ENCODE measurements at places on chromosomes 5 and 9. TPM values are rescaled to one million over a fixed set of nuclear protein-coding genes. Genes with fewer than 3 reads are reported as not detected.

CBY3 gene
- not detected for total RNA-seq

NPR3 gene
- total RNA-seq, result 18.0 TPM

CATSPER3 gene
- total RNA-seq, result not detected

QSOX2 gene
- 5.6 TPM for total RNA-seq

NR2F1 gene
- total RNA-seq, result 26.8 TPM

SPINK7 gene
- not detected for total RNA-seq

FBP1 gene
- not detected for total RNA-seq

EIF4E1B gene
- total RNA-seq, result not detected

DNA sequence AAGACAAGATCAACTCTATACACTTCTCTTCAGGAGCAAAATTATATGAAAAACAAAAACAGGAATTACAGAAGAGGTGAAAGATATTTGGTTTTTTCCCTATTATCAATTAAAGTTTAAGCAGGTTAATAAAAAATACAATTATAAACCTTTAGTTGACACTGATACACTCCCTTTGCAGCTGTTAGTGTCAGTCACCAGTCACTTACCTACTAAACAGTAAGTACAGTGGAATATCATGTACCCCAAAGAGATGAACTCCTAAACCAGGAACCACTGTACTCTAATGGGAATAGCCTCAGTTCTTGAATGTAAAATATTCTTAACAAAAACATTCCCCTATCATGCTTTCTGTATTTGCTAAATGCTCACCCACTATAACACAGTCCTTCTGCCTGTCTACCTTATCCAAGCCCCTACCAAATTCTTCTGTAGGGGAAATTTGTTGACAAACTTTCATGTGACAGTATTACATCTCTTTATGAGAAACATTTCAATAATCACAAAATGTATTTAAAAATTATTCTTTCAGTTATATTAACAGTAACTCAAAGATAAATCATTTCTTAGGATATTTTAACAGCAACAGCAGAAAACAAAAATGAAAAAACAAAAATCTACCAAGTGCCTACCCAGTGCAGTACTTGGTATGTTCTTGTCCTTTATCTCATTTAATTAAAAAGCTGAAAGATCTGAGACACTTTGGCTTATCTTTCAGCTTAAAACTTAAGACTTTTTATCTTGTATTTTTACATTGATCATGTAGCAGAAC lies 212.8 kb downstream of the MLLT3 start:
- H3K4me3 ChIP-seq, result no peak overlapping the region
- no peak for DNase-seq
- H3K4me1 ChIP-seq, result no peaks in the 10 kb centered on the region
- no peaks in the 10 kb centered on the region for H3K27me3 ChIP-seq
- H3K27ac ChIP-seq, result no peak overlapping the region
- H3K36me3 ChIP-seq, result no peaks in the 10 kb centered on the region

DNA sequence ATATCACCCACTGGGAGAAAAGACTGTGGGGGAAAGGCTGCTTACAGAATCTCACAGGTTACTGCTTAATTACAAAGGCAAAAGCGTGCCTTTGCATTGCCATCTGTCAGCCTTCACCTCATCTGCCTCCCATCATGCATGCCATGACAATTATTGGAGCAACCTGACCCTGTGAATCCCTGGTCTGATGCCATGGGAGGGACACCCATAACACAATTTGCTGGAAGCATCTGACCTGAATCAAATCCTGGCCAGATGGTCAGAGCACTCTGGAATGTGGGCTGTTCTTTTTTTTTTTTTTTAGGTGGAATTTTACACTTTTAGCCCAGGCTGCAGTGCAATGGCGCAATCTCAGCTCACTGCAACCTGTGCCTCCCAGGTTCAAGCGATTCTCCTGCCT lies 11.6 kb upstream of the RETREG1 start:
- no peaks in the 10 kb centered on the region for H3K36me3 ChIP-seq
- H3K4me1 ChIP-seq, result no peaks in the 10 kb centered on the region
- DNase-seq, result no peak
- H3K27ac ChIP-seq, result no peak overlapping the region
- no peak overlapping the region for H3K4me3 ChIP-seq

GRCh38 chr5:139560752-139561654 lies at the start of gene UBE2D2:
Gene UBE2D2 (plus strand): TSS chr5:139561339. CDS start chr5:139561792, 453 bp downstream.
- H3K4me3 ChIP-seq, result peak within 1 kb of the TSS; percentile 81
- H3K27ac ChIP-seq, result peak within 1 kb of the TSS; percentile 97
- DNase-seq, result peak; percentile 96
- H3K27me3 ChIP-seq, result no peaks in the 10 kb centered on the region
- no peaks in the 10 kb centered on the region for H3K36me3 ChIP-seq
- peaks cover 5% of the 10 kb centered on the region for H3K4me1 ChIP-seq

GRCh38 chr5:93582677-93583438 lies at the start of gene NR2F1:
Gene NR2F1 (plus strand): TSS chr5:93583222. CDS start chr5:93585024, 1,802 bp downstream.
- peak within 1 kb of the TSS; percentile 73 for H3K4me3 ChIP-seq
- no peaks in the 10 kb centered on the region for H3K36me3 ChIP-seq
- H3K27me3 ChIP-seq, result no peaks in the 10 kb centered on the region
- H3K27ac ChIP-seq, result peak within 1 kb of the TSS; percentile 90
- H3K4me1 ChIP-seq, result no peaks in the 10 kb centered on the region

- no peaks in the 10 kb centered on the region for H3K36me3 ChIP-seq
- peak overlapping the region; percentile 73 for H3K27ac ChIP-seq
- DNase-seq, result peak; percentile 96
- H3K27me3 ChIP-seq, result no peaks in the 10 kb centered on the region
- no peak overlapping the region for H3K4me3 ChIP-seq
- H3K4me1 ChIP-seq, result no peaks in the 10 kb centered on the region
Observed at GRCh38 chr5:41193456-41194205, 19.7 kb downstream of the C6 start.

DNA sequence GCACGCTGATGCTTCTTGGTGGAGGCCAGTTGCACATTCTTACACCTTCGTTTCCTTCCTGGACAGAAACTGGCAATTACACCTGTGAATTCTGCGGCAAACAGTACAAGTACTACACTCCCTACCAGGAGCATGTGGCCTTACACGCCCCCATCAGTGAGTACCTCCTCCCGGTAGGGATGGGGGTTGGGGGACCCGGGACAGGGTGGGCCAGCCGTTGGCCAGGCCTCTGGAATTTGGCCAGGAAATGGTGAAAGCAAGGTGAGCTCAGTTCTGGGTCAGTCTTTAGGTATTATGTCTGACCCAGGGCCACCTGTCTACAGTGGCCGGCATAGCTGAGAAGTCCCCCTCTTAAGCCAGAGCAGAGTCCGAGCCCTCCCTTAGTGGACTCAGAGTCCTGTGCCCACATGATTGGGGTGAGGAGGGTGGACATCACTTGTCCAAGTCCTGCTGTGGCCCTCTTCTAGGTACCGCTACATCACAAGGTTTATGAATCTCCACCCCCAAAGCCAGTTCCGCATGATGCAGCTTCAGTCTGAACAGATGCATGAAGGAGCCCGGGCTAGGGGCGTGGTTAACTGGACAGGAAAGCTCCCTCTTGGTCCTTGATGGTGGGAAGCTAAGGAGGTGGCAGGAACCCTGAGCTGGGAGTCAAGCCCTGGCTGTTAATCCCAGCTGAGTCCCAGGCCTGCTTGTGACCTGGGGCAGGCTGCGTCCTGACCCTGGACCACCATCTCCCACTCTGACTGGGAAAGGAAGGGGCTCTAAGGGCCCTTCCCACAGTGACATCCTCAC lies 61.3 kb downstream of the AMBP start:
- no peak overlapping the region for H3K27ac ChIP-seq
- no peaks in the 10 kb centered on the region for H3K4me1 ChIP-seq
- H3K36me3 ChIP-seq, result no peaks in the 10 kb centered on the region
- H3K4me3 ChIP-seq, result no peak overlapping the region
- no peaks in the 10 kb centered on the region for H3K27me3 ChIP-seq

DNA sequence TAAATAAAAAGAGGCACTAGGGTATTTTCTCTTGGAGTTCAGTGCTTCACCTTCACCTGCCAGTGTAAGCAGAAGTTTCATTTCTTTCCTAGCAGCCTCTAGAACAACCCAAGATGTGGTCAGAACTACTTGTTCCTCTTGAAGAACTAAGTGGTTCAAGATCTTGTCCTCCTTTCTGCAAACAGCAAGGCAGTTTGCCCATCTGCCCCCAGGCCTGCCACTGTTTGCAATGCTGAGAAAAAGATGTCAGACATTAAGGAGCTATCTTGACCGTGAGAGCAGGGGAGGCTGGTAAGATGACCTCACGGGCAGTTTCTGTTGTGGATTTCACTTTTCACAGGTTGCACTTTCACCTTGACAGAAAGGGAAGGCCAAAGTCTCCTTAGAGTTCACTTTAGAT lies 52.0 kb upstream of the KLF4 start:
- H3K27ac ChIP-seq, result no peak overlapping the region
- DNase-seq, result no peak
- no peaks in the 10 kb centered on the region for H3K27me3 ChIP-seq

DNA sequence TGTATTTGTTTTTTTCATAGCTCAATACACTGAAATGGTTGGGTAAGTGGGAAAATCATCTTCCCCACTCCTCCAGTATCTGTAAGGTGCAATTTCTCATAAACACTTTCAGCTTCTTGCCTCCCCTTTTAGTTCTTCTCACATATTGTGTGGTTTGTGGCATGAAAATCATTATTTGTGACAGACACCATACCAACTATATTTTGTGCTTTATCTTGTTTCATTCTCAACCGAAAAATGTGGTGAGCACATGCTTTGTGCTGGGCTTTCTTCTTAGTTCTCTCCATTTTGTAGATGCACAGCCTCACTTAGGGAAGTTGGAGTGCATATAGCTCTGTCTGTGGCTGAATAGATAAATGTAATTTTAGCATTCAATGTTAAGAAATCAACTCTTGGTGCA lies 6.4 kb upstream of the ANXA2R start:
- DNase-seq, result no peak
- H3K36me3 ChIP-seq, result no peaks in the 10 kb centered on the region
- no peak overlapping the region for H3K4me3 ChIP-seq
- H3K27me3 ChIP-seq, result no peaks in the 10 kb centered on the region
- no peak overlapping the region for H3K27ac ChIP-seq
- H3K4me1 ChIP-seq, result no peaks in the 10 kb centered on the region

DNA sequence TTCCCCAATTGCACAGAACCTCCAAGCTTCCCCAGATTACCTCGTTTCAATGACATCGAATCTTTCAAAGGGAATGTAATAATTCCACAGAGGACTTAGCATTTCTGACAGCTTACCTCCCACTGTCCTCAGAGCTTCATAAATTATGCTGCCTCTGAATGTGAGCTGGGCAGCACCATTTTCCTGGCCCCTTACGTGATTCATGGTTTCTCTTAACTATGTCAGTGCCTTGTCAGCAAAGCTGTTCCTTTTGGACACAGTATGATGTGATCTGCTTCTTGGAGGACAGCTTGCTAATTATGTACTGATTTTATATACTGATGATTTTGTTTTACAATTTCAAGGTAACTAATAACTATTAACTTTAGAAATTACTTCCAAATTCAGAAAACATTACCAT lies 27.7 kb upstream of the SSBP2 start:
- no peaks in the 10 kb centered on the region for H3K4me1 ChIP-seq
- DNase-seq, result peak; percentile 41
- H3K27ac ChIP-seq, result peak overlapping the region; percentile 91
- peak overlapping the region; percentile 6 for H3K4me3 ChIP-seq

DNA sequence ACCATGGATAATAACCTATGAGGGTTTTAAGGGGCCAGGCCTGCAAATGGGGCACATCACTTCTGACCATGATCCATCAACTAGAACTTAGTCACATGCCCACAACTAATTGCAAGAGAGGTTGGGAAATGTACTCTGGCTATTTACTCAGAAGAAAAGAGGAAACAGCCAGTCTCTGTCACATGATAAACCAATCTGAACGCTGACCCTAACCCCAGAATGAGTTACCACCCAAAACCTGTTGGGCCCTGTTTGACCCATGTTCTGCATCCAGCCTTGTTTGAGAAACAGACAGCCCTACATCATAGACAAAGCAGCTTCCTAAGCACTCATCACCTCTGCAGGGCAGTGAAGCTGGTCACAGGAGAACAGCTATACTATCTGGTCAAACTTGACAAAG lies 5.8 kb downstream of the MACROH2A1 start:
- H3K27me3 ChIP-seq, result no peaks in the 10 kb centered on the region
- DNase-seq, result no peak
- peaks cover 11% of the 10 kb centered on the region for H3K4me1 ChIP-seq
- H3K27ac ChIP-seq, result no peak overlapping the region
- H3K4me3 ChIP-seq, result no peak overlapping the region
- no peaks in the 10 kb centered on the region for H3K36me3 ChIP-seq

DNA sequence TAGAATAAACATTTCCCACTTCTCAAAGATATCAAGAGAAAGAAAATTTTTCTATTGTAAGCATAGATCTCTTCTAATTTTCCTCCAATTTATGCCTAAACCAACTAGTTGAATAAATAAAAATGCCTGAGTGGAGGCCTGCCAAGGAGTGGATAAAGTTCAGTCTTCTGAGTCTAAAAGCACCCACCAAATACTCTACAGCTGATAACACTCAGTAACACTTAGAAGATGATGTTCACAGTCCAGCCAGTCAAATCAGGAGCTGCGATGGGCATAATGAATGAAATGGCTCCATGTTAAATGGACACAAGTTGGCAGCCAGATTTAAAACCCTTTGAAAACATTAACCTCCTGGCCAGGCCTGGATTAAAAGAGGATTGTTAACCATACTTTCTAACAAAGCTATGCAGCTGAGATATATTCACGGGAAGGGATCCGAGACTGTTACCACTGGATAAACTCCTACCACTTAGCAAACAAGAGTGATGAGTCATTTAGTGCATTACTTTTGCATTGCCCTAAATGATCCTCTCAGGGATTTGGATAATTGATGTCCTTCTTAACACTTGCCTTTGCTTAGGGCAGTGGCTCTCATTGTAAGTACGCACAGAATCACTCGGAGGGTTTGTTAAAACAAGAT lies 63.7 kb upstream of the CCDC112 start:
- H3K27ac ChIP-seq, result no peak overlapping the region
- no peak for DNase-seq
- no peak overlapping the region for H3K4me3 ChIP-seq
- no peaks in the 10 kb centered on the region for H3K27me3 ChIP-seq
- no peaks in the 10 kb centered on the region for H3K4me1 ChIP-seq

- peak overlapping the region; percentile 99 for H3K27ac ChIP-seq
- peak overlapping the region; percentile 80 for H3K4me3 ChIP-seq
- H3K27me3 ChIP-seq, result no peaks in the 10 kb centered on the region
- H3K36me3 ChIP-seq, result no peaks in the 10 kb centered on the region
Observed at GRCh38 chr5:180810210-180810958, 7.8 kb upstream of the MGAT1 start.

GRCh38 chr5:136042665-136043121 lies 13.9 kb downstream of the TGFBI start:
- no peak overlapping the region for H3K4me3 ChIP-seq
- H3K27me3 ChIP-seq, result no peaks in the 10 kb centered on the region
- DNase-seq, result no peak
- H3K27ac ChIP-seq, result no peak overlapping the region
- H3K4me1 ChIP-seq, result no peaks in the 10 kb centered on the region

- H3K4me3 ChIP-seq, result no peak overlapping the region
- H3K4me1 ChIP-seq, result no peaks in the 10 kb centered on the region
- no peaks in the 10 kb centered on the region for H3K27me3 ChIP-seq
- DNase-seq, result no peak
Observed at GRCh38 chr5:445591-445990, 2.6 kb downstream of the EXOC3 start.

Measured in uterus (tissue), 4 donors.